B cell (primary cell): ENCODE measurements at places on chromosomes 3 and 15. TPM values are rescaled to one million over a fixed set of nuclear protein-coding genes. Genes with fewer than 3 reads are reported as not detected.
A peak's percentile ranks its signal among the peaks of the same experiment; 100 is the strongest.

The IQCF6 gene
- polyA plus RNA-seq: not detected in 2 replicates

The DCBLD2 gene
- polyA plus RNA-seq: 0.37 and 0.58 TPM in 2 replicates

The CLDN16 gene
- not detected in 2 replicates for polyA plus RNA-seq

GRCh38 chr3:134364061-134364935 is 9.9 kb downstream of the AMOTL2 start:
- no peaks in the 10 kb centered on the region for H3K36me3 ChIP-seq
- no peaks in the 10 kb centered on the region for H3K4me1 ChIP-seq
- H3K4me3 ChIP-seq: no peak overlapping the region
- H3K27me3 ChIP-seq: peaks cover 25% of the 10 kb centered on the region
- H3K27ac ChIP-seq: no peak overlapping the region

DNA sequence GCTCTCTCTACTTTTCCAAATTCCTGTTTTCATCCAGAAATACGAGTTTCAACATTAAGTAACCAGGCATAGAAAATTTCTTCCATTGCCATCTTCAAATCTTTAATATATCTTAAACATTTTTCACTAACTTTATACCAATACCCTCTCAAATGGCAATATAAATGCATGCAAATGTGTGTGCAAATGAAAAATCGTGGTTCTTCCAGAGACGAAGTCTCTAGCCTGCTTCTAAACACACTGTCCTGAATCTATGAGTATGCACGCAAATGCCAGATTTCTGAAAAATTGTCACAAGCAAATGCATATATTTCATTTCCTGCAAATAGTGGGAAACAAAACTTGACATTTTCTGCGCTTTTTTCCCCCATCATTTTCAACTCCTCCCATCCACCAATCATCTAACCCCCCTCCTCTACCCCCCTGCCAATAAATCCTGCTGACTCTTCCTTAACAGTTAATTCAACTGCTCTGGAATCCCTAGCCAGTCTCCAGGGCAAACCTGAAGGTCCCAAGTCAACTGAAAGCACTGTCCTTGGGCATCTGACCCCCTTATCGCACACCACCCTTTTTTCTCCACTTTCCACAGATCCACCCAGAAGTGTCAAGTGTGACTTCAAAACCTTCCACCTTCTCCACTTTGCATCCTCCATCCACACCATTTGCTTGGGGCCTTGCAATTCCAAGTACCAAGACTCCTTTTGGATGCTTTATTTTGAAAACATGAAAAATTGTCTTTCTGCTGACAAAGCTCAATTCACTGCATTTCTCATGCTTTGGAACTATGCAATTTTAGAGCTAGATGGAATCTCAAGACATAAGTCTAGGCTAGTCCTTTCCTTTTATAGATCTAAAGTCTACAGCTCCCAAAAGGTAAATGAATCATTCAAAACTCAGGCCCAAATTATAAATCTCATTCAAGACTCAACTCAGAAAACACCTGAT is 144.7 kb downstream of the OSBPL10 start:
- peaks cover 1% of the 10 kb centered on the region for H3K36me3 ChIP-seq
- no peak overlapping the region for H3K4me3 ChIP-seq
- no peaks in the 10 kb centered on the region for H3K4me1 ChIP-seq
- H3K27ac ChIP-seq: peak overlapping the region; percentile 5
- no peak for DNase-seq

- H3K27me3 ChIP-seq: no peaks in the 10 kb centered on the region
- DNase-seq: peak; percentile 6
- no peaks in the 10 kb centered on the region for H3K36me3 ChIP-seq
- no peak overlapping the region for H3K4me3 ChIP-seq
- no peaks in the 10 kb centered on the region for H3K4me1 ChIP-seq
Measured at GRCh38 chr3:79032686-79033318, 735.0 kb downstream of the ROBO1 start.

DNA sequence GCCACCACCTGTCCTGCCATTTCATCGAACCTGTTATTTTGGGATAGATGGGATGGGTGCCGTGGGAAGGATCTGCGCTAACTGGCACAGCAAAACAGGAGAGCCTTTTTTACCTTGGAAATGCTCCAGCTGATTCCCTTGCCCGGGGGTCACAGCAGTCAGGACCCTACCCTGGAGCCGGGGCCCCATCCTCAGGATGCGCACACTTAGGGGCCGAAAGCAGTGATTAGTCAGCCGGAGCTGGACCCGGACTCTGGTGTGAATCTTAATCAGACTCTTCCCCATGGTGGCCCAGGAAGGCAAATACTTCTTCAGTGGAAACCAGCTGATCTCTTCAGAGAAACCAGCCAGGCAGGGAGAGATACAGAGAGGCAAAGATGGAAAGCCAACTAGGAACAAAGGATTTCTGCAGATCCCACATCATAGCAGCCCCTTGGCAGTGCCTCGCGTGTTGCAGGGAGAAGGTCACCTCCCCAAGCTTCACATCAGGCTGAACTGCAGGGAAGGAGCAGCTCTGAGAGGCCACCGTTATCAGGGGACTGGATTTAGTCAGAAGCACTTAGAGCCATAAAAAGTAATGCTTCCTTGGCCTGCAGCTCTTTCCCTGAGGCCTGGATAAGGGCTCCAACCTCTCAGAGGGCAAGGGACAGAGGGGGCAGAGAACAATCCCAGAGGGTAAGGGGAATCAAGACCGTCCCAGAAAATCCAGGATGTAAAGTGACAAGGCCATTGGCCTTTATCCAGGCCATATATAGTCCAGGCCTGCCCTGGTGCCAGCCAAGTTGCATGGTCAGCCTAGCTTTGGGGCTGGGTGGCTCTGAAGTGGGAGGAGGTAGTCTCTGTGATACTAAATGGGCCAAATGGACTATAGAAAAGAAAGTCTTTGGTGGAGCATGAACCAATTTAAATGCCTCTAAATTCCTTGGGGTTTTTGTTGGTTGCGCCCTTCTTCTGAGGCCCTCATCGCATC is 52.9 kb downstream of the WDR76 start:
- DNase-seq: no peak
- H3K4me3 ChIP-seq: no peak overlapping the region
- H3K27me3 ChIP-seq: no peaks in the 10 kb centered on the region
- no peak overlapping the region for H3K27ac ChIP-seq
- H3K36me3 ChIP-seq: no peaks in the 10 kb centered on the region

- no peaks in the 10 kb centered on the region for H3K27me3 ChIP-seq
- no peaks in the 10 kb centered on the region for H3K4me1 ChIP-seq
- DNase-seq: no peak
- H3K36me3 ChIP-seq: peaks cover 10% of the 10 kb centered on the region
Measured at GRCh38 chr3:196914866-196915265, 27.5 kb downstream of the NCBP2 start.

GRCh38 chr3:119690043-119690656 is 12.7 kb upstream of the CFAP91 start:
- no peak for DNase-seq
- no peaks in the 10 kb centered on the region for H3K4me1 ChIP-seq
- H3K27me3 ChIP-seq: no peaks in the 10 kb centered on the region
- H3K4me3 ChIP-seq: no peak overlapping the region

GRCh38 chr3:149941186-149941585 is 29.5 kb downstream of the PFN2 start:
- no peak overlapping the region for H3K27ac ChIP-seq
- no peak for DNase-seq
- no peaks in the 10 kb centered on the region for H3K27me3 ChIP-seq
- peaks cover 19% of the 10 kb centered on the region for H3K36me3 ChIP-seq
- no peaks in the 10 kb centered on the region for H3K4me1 ChIP-seq
- H3K4me3 ChIP-seq: no peak overlapping the region

DNA sequence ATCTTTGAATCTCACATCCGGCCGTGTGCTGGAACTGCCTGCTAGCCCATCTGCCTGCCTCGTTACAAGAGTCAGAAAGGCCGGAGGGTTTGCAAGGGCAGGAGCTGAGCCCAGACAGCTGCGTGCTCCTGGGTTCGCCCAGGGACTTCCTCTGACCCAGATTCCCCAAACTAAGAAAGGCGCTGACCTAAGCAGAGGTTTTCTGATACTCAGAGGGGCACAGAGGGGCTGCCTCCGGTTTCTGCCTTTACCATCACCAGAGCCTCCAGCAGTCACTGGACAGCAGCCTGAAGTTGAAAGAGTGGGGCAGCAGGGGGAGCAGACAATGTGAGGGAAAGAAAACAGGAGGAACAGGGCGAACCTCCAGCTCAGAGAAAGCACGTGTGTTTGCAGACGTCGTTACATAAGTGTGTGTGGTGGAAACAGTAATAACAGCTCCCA is 33.4 kb upstream of the RAD18 start:
- no peak for DNase-seq
- peaks cover 7% of the 10 kb centered on the region for H3K27me3 ChIP-seq
- no peaks in the 10 kb centered on the region for H3K4me1 ChIP-seq
- no peak overlapping the region for H3K4me3 ChIP-seq

- no peaks in the 10 kb centered on the region for H3K36me3 ChIP-seq
- H3K27me3 ChIP-seq: no peaks in the 10 kb centered on the region
- H3K4me3 ChIP-seq: no peak within 1 kb of the TSS
- DNase-seq: no peak
- H3K4me1 ChIP-seq: no peaks in the 10 kb centered on the region
Measured at GRCh38 chr3:171842864-171843518, at the start of gene TMEM212. TMEM212 (plus strand) TSS chr3:171843349; CDS start chr3:171843384, 35 bp downstream.

- no peaks in the 10 kb centered on the region for H3K36me3 ChIP-seq
- H3K4me3 ChIP-seq: no peak overlapping the region
- no peak for DNase-seq
- no peaks in the 10 kb centered on the region for H3K27me3 ChIP-seq
- no peaks in the 10 kb centered on the region for H3K4me1 ChIP-seq
Measured at GRCh38 chr15:29345549-29346525, 76.2 kb upstream of the NSMCE3 start.

DNA sequence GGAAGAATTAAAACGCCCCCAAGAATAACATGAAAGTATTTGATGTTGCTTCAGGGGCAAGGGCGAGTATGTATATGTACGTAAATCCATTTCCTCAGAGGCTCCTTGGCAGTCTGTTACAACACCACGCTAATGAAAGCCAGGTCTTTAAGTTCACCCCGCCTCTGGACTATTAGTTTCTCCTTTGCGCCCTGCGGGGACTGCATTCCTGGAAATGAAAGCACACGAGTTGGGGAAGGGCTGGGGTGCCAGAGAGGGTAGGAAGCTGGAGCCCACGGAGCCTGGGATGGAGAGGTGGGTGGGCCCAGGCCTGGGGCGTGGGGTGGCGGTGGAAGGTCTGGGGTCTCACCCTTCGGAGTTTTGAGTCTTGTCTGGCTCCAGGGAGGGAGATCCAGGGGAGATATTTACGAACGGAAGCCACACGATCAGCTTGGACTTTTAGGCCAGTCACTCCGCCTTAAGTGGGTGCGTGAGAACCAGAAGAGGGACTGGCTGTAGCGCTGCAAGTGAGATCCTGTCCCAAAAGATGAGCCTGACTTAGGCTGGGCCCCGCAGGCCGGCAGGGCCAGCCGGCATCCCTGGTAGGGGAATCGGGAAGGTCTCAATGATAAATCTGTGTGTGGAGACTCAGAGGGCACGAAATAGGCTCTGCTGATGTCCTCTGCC is 1.6 kb upstream of the PLCL2 start:
- peaks cover 12% of the 10 kb centered on the region for H3K4me1 ChIP-seq
- no peak for DNase-seq
- H3K27ac ChIP-seq: peak overlapping the region; percentile 90
- no peaks in the 10 kb centered on the region for H3K27me3 ChIP-seq
- H3K36me3 ChIP-seq: no peaks in the 10 kb centered on the region

GRCh38 chr15:101620671-101621070 is 31.5 kb downstream of the TM2D3 start:
- no peak for DNase-seq
- no peaks in the 10 kb centered on the region for H3K27me3 ChIP-seq
- H3K27ac ChIP-seq: no peak overlapping the region
- H3K4me1 ChIP-seq: peaks cover 4% of the 10 kb centered on the region
